ENCODE measurements at places on chromosomes 5 and 9.

DNA sequence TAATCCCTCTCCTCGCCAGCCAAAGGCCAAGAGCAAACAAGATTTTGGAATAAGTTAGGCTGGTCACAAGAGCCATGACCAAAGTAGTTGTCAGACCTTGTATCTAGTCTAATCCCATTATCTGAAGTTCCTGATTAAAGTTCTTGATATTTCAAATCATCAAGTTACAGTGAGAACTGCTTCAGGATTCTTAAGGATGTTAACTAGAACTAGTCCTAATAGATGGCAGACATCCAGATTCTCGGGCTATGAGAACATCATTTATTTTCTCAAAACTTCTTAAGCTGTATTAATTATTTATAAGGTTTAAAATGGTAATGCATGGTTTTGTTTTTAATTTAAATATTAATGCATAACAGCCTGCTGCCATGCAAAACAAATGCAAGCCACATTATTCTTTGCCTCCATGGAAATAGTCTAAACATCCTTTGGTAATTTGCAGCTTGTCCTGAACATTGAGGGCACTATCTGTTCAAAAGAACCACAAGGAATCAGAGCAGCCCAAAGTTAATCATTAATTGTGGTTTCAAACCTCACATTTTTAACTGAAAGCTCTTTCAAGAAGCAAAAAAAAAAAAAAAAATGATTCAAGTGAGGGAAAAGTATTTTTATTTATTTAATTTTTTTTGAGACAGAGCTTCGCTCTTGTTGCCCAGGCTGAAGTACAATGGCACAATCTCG, 95.1 kb downstream of the TTC39B start:
- no peak for DNase-seq

- DNase-seq: no peak
Observed at GRCh38 chr9:134326724-134327601, 708 bp downstream of the RXRA start.

GRCh38 chr9:88441301-88442007, 53.2 kb downstream of the SPIN1 start:
- DNase-seq: no peak

GRCh38 chr5:155878991-155879575, 447.9 kb upstream of the SGCD start:
- DNase-seq: no peak

- no peak for DNase-seq
Observed at GRCh38 chr9:127662617-127663016, 44.2 kb upstream of the CFAP157 start.

DNA sequence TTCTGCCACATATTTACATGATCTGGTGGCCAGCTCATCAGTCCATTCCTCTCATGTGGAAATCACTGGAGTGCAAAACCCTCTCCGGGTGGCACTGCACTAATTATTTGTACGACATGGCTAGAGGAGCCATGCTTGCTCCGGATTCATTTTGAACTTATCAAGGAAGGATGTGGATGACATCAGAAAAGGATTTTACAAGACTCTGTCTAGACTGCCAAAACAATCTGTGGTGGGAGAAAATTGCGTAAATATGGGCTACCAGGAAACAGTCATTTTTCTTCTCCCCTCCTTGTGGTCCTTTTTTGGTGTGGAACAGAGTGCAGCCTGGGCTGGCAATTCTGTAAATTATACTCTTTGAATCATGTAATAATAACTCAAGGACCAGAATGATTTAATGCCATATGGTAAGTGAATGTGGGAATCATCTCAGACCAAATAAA, 123.4 kb upstream of the IFNE start:
- DNase-seq: no peak

- no peak for DNase-seq
Observed at GRCh38 chr5:50564558-50564957, 101.9 kb upstream of the PARP8 start.

DNA sequence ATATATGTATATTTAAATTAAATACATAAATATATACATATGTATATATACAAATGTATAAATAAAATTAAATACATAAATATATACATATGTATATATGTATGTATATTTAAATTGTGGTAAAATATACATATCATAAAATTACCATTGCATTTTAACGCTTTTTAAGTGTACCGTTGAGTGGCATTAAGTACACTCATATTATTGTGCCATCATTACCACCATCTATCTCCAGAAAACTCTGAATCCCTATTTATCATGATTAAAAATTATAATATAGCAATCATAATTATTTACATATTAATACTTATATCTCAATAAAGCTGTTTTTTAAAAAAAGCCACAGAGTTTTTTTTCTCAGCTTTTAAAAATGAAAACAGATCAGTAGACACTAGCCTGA, 27.1 kb upstream of the VCAN start:
- no peak for DNase-seq

- no peak for DNase-seq
Observed at GRCh38 chr5:127997201-127997704, 86.3 kb upstream of the SLC12A2 start.

DNA sequence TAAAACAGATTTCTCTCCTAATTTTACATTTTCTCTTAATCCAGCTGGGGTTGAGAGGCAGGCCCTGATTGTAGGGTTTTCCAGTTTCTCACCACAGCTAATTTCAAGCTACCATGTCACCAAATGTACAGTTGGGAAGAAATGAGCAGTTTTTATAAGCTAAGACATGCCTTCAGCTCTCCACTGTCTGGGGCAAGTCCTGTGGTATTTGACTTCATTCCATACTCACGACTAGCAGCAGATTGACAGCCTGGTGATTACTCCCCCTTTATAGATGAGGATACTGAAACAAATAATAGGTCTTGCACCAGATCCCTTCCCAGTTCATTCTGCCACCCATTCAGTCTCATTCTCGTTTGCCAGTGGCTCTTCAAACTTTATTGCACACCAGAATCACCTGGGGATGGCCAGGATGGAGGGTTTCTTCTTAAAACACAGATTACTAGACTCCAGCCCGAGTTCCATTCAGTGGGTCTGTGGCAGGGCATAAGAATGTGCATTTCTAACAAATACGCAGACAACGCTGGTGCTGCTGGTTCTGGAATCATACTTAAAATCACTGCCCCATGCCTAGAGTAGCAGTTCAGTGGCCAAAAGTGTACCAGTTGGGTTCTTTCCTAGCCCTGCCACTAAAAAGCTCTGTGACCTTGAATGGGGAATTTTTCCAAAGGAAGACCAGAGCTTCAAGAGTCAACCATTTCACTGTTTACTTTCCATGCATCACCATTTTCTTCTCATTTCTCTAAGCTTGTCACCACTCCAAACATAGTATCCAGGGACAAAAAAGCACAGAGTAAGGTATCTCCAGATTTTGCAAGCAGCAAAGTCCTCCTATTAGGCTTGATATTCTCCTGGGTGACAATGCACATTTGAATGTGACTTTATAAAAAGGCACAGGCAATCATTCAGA, 64.3 kb downstream of the CSNK1A1 start:
- DNase-seq: no peak

GRCh38 chr9:129154866-129155477, 23.1 kb downstream of the IER5L start:
- no peak for DNase-seq

DNA sequence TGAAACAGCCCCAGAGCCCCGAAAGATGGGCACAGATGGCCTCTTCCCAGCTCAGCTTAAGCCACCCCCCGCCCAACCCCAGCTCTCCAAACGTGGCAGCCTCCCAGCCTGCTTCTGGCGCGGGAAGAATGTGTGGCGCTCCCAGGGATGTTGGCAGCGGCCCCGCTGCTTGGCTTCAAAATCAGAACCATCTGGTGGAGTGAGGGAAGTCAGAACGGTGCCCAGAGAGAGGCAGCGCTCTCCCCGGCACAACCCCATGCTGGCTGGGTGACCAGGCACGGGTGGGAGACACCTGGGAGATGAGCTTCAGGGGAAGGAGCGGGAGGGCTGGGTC, 72.7 kb upstream of the ORM1 start:
- no peak for DNase-seq

DNA sequence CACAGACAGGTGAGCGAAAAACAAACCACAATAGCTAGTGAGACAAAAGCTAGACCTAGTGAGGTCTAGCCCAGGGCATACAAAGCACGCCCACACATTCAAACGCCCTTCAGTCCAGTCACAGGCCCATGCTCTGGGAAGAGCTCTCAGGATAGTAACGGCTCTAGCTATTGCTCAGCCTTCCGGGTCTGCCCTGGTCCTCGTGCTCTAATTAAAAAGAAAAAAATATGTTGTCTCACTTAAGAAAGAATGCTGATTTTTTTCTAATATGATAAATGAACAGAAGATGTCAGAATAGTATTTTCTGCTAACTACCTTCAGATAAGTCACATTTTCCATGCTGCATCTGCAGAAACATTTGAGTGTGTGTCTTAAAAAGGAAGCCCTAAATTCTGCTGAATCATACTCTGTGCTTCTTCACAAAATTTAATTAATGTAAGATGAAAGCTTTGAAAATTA, 94.5 kb downstream of the PLPP1 start:
- DNase-seq: no peak

GRCh38 chr9:90385146-90385545, 257.5 kb downstream of the DIRAS2 start:
- no peak for DNase-seq

DNA sequence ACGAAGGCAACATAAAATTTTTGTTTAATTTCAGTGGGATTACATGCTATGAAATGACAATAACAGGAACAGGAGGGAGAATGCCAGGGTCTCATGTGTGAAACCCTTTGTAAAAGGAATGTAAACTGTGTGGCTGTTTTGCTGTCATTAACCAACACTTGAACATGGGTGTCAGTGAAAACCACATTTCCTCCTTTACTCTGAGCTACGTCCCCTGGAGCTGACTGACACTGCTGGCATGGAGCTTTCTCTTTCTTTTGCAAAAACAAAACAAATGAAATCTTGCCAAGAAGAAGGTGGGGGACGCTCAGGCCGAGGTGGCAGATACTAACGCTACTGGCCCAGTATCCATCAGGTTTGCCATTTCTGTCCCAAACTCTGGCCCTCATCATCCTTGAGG, 121.4 kb downstream of the DMRT2 start:
- DNase-seq: peak; percentile 4

GRCh38 chr9:124488641-124489210, 18.5 kb downstream of the NR5A1 start:
- DNase-seq: no peak

GRCh38 chr5:134585966-134586365, 46.7 kb downstream of the SAR1B start:
- DNase-seq: no peak

- no peak for DNase-seq
Observed at GRCh38 chr5:130715541-130715940, 449.5 kb downstream of the HINT1 start.

GRCh38 chr5:9721161-9721560, 91.0 kb upstream of the TAS2R1 start:
- DNase-seq: no peak

DNA sequence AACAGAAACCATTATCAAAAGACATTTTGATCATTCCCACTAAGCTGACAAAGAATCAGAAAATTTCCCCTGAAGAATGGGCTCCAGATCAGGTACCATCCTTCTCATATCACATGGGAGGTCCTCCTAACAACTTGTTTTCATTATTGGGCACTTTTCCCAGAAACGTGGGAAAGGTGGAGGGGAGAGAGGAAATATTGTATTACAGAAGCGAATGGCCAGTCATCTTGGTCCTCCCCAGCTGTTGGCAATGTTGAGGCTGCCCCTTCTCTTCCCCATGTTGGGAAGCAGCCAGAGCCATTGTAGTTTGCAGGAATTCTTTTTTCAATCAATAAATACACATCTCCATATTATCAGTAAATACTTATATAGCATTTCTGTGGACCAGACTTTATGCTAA, 126.2 kb upstream of the ZNF608 start:
- no peak for DNase-seq

DNA sequence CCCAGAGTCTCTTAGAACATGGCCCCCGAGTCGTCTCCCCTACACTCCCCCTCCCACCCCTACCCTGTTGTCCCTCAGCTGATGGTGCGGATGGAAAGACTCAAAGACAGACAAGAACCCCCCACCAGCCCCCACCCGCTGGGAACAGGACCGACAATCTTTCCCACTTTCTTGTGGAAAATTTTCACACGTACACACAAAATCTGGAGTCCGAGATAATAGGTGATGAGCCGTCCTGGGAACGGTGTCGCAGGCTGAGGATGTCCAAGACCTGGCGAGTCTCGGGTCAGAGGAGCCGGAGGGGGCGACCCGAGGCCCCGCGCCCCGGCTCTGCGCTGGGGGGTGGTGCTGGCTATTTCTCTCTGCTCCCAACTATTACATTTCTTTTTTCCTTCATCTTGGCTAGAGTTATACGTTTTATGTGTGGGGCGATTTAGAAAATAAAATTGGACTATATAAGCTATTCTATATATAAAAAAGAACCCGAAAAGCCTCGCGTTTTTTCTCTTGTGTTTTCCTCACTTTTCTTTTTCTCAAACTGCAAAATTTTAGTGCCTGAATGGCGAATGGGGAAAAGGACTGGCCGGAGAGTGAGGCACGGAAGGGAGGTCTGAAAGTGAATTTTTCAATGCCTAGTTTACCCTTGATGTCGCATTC, 188.8 kb downstream of the MEF2C start:
- no peak for DNase-seq

GRCh38 chr5:87398981-87399614, 13.6 kb downstream of the CCNH start:
- no peak for DNase-seq

GRCh38 chr5:9919306-9920030, 289.3 kb upstream of the TAS2R1 start:
- DNase-seq: no peak

Measured in CD4-positive, alpha-beta T cell treated with Interleukin-21 for 1 hour (primary cell).